ENCODE measurements at places on chromosomes 7 and 10. TPM values are rescaled to one million over a fixed set of nuclear protein-coding genes. Genes with fewer than 3 reads are reported as not detected.

Gene C7orf57
- not detected for total RNA-seq

Gene CPA4
- total RNA-seq = not detected

Gene SLC16A9
- not detected for total RNA-seq

Gene CALML3
- not detected for total RNA-seq

Gene NANOS1
- total RNA-seq = 3.1 TPM

Gene ANKRD7
- total RNA-seq = 1.7 TPM

Gene PRLHR
- not detected for total RNA-seq

Gene SMC3
- 40.4 TPM for total RNA-seq

Gene CHST15
- total RNA-seq = 0.07 TPM

Gene GFRA1
- not detected for total RNA-seq

Gene MICALL2
- not detected for total RNA-seq

Gene LIPJ
- not detected for total RNA-seq

Gene RARRES2
- total RNA-seq = not detected

Gene LRWD1
- 24.9 TPM for total RNA-seq

Gene WDFY4
- total RNA-seq = 144 TPM

Gene ZNF425
- 1.8 TPM for total RNA-seq

Gene TNRC18
- total RNA-seq = 10.2 TPM

Gene SPDYE9
- total RNA-seq = not detected

Gene MSS51
- total RNA-seq = 5.7 TPM

Gene CDK1
- 129 TPM for total RNA-seq

Measured in Karpas-422 (cell line).